NCI-H2107 (cell line): ENCODE measurements at places on chromosomes 4 and X.

DNA sequence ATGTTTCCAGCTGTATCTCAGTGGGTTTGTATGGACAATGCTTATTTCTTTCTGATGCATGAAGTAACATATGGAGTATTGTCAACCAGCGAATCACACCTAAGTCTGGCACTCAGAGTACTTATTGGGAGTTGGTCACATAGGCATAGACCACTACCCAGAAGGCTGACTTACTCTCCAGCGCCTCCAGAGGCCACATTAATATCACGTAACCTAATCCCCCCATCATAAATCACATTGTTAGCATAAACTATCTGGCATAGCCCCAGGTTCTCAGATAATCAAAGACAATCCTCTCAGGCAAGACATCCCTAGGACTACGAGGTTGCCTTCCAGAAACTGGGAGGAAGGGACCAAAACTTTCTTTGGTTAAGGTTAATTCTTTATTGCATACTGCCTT is 560.5 kb upstream of the PABPC4L start:
- DNase-seq, result no peak

DNA sequence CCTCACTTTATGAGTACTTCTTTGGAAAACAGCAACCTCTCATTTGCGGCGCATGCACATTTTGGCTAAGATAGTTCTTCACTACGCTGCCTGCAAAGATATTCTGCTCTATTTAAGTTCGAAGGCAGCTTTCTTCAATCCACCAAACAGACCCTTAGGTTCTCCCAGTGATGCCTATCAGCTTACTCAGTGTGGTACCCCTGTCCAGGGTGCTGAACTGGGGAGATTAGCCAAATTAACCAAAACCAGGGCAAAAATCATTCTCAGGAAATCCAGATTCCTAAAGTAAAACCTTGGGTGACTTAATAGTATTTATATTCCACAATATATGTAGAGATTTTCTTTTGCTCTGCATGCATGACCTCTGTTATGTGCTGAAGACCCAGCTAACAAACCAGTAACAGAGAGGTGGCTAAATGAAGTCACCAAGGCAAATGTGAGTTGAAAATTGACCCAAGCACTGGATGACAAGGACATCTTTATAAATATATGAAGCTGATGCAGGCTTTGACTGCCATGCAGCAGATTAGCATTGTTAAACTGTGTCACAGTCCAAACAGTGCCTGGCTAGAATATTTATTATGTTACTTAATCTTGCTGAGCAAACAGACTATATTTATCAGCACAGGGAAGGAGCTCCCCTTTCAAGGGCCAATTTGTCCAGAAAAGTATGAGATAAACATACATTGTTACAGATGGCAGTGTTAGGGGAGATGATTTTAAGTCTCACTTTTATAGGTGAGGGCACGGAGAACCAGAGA is 418.2 kb downstream of the STIM2 start:
- no peak for DNase-seq

DNA sequence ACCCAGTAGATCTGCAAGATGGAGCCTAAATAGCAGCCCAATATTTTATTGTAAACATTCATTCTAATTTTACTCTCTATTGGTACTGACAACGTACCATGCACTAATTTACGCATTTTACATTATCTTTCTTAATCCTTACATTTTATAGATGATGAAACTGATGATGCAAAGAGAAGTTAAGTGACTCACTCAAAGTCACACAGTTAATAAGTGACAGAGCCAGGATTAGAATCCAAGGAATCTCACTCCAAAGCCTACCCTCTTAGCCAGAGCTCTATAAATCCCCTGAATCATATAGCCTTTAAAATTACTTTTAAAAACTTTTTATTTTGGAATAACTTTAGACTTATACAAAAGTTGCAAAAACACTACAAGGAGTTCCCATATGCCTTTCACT is 37.6 kb downstream of the PHKA1 start:
- no peak for DNase-seq

- DNase-seq, result no peak
These were observed 5.3 kb upstream of the CCDC158 start for GRCh38 chr4:76426272-76426671.

DNA sequence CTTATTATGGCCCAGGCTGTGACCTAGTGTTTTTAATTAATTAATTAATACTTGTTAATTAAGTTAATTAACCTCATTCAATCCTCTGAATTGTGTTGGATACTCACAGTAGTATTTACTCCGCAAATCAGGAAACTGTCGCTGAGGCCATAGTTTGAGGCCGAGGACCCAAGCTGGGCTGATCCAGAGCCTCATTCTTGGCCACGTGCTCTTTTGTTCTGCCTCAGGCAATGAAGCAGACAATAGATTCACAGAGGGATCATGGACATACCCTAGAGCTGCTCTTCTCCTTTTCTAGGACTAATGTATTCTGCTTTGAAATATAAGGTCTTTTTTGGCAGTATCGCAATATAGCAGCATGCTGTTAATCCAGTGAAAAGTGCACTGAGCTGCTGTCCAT is 24.0 kb upstream of the SNCA start:
- no peak for DNase-seq

GRCh38 chr4:111037591-111038360 is 414.9 kb upstream of the PITX2 start:
- DNase-seq, result no peak

GRCh38 chr4:81684352-81684751 is 212.6 kb upstream of the RASGEF1B start:
- DNase-seq, result no peak

- no peak for DNase-seq
These were observed 48.1 kb downstream of the DCLK2 start for GRCh38 chr4:150126201-150126863.

DNA sequence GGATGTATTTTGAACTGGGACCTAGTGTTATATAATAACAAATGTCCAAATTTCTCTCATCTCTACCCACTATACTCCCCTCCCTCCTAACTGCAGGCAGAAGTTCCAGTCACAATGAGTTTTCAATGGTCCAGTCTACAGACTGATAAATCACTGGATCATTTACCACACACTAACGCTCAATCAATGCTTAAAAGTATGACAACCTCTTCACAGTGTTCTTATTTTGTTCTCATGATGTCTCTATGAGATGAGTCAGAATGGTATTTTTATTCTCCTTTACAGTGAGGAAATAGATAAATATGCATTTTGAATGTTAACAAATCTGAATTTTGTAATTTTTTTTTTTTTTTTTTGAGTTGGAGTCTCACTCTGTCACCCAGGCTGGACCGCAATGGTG is 83.7 kb upstream of the ETNPPL start:
- no peak for DNase-seq

- DNase-seq, result no peak
These were observed 90.0 kb downstream of the IGSF1 start for GRCh38 chrX:131199091-131199490.

GRCh38 chr4:138030375-138030774 is 211.8 kb downstream of the SLC7A11 start:
- no peak for DNase-seq

DNA sequence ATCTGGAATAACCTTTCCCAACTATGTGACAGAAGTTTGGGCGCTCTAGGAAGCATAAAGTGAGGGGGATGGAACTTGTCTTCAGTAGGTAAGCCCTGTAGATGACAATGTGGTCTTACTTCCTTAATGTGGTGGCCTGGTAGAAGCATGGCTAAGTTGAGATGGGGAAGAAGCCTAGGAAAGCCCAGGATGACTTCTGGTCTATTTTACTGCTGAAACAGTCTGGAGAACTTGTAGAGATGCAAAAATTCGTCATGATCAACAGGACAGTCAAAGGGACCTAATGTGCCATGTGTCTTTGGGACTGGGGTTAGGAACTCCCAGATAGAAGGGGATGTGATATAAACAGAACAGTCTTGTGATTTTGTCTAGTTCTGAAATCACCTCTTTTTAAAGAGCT is 40.8 kb downstream of the CCNG2 start:
- no peak for DNase-seq

GRCh38 chrX:96102997-96103396 is 581.6 kb upstream of the DIAPH2 start:
- no peak for DNase-seq

- DNase-seq, result no peak
These were observed 44.2 kb downstream of the NAT8L start for GRCh38 chr4:2103127-2103842.

GRCh38 chr4:80185787-80186548 is 11.3 kb upstream of the PRDM8 start:
- DNase-seq, result no peak

- DNase-seq, result no peak
These were observed 143.0 kb downstream of the STIM2 start for GRCh38 chr4:27003642-27004113.

DNA sequence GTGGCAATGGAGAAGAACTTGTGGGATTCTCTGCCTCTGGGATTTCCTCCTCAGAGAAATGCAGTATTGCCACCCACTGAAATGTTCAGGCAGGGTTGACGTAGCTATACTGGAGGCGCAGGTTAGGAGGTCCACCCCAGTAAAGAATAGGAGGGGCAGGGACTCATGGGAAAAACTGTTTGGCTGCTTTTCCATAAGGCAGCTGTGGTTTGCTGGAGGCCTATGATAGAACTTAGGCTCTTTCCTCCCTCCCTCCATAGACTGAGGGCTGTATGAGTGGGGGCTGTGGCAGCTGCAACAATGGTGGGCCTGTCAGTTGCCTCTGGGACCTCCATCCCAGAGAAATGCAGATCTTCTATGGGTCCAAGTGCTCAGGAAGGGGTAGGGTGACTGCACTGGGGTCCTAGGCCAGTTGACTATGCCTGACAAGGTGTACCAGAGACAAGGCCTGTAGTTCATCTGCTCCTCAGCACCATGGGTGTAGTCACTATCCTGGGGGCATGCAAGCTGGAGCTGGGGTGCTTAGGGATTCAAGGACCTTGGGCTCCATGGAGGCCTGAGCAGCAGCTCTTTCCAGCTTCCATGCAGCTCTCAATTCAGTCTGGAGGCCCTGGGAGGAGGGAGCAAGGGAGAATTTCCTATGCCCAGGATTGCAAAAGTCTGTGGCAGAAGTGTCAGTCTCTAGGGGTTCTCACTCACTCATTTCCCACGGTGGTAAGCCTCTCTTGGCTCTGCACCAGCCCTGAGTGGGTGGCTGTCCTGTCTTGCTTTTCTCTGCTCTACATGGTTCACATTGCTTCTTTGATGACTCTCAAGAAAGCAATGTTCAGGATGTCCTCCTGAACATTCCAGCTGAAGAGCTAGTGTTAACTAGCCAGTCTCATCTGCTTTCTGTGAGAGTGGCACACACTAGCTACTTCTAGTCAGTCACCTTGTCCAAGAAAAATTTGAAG is 353.0 kb downstream of the IDS start:
- no peak for DNase-seq

GRCh38 chr4:128384765-128385598 is 97.4 kb upstream of the PGRMC2 start:
- DNase-seq, result no peak

- no peak for DNase-seq
These were observed 7.9 kb downstream of the FRMD7 start for GRCh38 chrX:132119821-132120515.

DNA sequence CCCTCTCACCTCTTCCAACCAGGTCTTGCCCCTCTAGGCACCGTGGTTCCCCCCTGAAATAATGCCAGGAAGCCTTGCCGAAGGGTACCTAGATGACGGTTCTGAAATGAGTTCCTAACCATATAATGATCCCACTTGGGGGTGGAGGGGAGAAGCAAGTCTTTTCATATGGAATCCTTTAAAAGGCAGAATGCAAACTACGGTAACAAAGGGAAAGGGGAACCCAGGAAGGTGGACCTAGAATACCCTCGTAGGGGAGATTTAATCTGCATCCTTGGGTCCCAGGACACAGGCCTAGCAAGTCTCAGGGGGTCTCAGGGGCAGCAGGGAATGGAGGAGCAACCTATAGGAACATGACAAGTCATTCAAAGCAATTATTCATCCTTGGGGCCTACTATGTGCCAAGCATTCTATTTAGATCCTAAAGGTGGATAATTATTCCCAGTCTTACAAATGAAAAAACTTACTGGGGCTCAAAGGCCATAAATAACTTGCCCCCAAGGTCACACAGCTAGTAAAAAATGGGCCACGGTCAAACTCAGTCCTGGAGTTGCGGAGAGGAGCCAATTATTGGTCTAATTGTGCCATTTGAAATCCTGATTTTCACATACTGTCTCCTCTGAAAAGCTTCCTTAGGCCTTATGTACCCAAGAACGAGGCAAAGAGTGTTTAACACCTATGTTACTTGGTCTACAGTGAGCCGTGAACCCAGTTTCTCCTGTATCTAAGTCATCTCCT is 8.8 kb downstream of the BCOR start:
- no peak for DNase-seq

GRCh38 chr4:114318309-114318708 is 280.3 kb upstream of the UGT8 start:
- no peak for DNase-seq

- DNase-seq, result no peak
These were observed 98.0 kb downstream of the RRAGB start for GRCh38 chrX:55815546-55815945.

DNA sequence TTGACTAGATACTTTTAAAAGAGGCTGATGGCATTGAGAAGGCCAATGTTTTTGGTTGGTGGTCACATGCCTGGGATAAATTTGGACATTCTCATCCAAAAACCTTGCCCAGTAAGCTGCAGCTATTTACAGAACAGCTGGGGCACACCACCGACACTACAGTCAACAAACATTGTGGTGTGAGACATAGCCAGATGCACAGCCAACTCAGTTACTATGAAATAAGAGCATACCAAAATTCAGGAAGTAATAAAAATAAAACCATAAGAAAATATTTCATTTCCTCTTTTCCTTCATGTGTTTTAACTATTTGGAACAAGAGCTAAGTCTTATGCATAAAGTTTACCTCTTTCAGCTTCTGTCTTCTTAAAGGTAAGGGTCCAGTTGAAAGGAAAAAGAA is 8.8 kb downstream of the PPM1K start:
- no peak for DNase-seq

- no peak for DNase-seq
These were observed 1231.3 kb upstream of the PRKX start for GRCh38 chrX:4944767-4945166.

DNA sequence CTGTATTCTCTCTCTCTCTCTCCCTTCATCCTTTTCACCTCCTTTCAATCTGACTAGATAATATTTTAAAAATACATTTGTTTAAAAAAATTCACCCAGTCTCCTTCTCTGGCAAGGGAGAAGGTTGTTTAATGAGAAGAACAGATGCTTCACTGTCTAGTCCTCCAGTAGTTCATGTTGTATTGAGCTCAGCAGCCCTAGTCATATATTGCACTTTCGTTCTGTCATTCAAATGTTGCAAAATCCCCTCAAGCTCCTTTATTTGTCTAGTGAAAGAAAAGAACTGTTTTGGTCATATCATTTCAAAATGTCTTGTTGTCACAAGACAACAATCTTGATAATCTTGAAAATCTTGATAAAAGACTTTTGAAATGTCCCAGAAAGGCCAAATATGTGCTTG is 248.0 kb downstream of the GALNTL6 start:
- DNase-seq, result no peak

- no peak for DNase-seq
These were observed 782 bp downstream of the ARHGAP24 start for GRCh38 chr4:85475631-85476233.

DNA sequence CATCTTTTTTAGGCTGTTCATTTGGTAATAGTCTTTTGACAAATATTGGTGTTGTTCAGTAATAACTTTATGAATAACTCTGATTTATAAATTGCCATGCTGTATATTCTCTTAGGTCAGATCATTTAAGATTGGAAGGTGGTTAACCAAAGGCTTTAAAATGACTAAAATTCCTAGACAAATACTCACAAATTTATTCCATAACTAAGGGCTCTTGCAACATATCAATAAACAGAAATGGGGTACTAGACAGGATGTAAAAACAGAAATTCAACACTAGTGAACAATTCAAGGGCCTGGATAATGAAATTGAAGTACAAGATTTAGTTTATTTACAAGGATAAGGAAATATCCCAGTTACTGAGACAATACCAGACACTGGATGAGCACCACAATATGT is 328.6 kb downstream of the PCDH19 start:
- no peak for DNase-seq
